CD4-positive, CD25-positive, alpha-beta regulatory T cell (primary cell): ENCODE measurements at places on chromosomes 2 and 18. TPM values are rescaled to one million over a fixed set of nuclear protein-coding genes. Genes with fewer than 3 reads are reported as not detected.

The CDH2 gene
- not detected for total RNA-seq

The TNS1 gene
- 0.49 TPM for total RNA-seq

The SELENOI gene
- total RNA-seq: 42.8 TPM

The B3GNT7 gene
- not detected for total RNA-seq

The LIMS4 gene
- total RNA-seq: not detected

The SULT1C4 gene
- total RNA-seq: 0.62 TPM

The PTPRM gene
- total RNA-seq: 3.6 TPM

The AQP12B gene
- total RNA-seq: not detected

DNA sequence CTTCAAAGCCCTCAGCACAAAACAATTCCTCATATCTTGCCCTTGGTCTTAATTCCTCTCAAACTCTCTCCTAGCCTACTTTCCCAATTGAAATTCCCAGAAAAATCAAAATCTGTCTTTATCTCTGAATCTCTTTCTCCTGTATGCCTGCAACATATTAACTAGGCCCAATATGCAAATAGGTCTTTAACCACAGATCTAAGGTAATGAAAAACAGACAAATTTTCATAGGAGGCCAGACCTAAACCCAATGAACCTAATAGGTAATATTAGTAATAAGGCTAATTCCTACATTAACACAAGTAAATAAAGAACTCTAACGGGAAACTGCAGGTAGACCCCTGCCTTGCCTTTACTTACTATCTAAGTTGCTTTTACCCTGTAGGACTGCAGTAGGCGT lies 41.4 kb downstream of the WDR33 start:
- no peak overlapping the region for H3K27ac ChIP-seq
- H3K4me1 ChIP-seq: no peaks in the 10 kb centered on the region

DNA sequence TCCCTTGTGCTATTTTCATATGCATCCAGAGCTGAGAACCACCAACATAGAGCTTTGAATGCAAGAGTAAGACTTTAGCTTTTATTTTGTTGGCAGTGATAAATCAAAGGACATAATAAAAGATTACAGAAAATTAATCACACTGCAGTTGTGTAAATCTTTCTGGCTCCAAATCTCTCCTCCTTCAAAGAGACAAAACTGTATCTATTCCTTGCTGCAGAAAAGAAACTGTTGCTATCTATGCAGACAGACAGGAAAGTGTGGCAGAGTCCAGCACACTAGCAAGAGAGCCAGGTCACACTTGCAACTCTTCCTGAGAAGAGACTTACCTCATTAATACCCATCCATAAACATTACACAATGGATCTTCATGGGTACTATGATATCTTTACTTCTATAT lies 57.5 kb downstream of the DTNB start:
- H3K36me3 ChIP-seq: peaks cover 8% of the 10 kb centered on the region
- H3K27ac ChIP-seq: no peak overlapping the region
- no peaks in the 10 kb centered on the region for H3K27me3 ChIP-seq
- H3K4me3 ChIP-seq: no peak overlapping the region

GRCh38 chr2:234747032-234747431 lies 204.8 kb upstream of the SH3BP4 start:
- no peak overlapping the region for H3K27ac ChIP-seq
- no peak overlapping the region for H3K4me3 ChIP-seq
- no peaks in the 10 kb centered on the region for H3K4me1 ChIP-seq
- H3K36me3 ChIP-seq: no peaks in the 10 kb centered on the region

DNA sequence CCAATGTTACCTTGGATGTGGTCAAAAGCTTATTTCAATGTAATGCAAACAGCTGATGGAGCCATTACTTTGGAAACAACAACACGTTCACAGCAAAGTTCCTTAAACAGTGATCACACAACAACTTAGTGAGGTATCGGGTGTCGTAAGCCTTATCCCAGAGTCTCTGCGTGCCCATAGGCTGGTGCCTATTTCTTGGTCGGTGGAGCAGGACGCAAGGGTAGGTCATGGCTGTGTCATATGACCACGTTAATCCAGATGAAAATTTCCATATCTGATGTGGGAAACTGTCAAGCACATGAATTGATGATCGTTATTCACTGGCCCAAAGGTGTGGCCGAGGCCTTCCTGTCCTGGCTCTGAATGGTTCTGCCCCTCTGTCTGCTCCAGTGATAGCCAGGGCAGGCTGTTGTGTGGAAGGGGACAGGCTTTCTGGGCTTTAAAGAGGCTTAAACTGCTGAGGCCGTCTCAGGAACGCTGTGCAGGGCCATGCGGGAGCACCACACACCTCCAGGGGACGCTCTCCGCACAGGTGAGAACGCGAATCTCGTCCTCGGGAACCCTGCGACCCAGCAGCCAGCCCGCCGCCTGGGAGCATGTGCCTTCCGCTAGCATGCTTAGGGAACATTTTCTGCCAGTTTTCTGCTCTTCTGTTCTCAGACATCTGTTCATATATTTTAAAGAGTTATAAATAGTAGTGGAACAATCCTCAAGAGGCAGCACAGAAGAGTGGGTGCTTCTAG lies 90.6 kb downstream of the KCTD1 start:
- no peaks in the 10 kb centered on the region for H3K36me3 ChIP-seq
- no peak overlapping the region for H3K4me3 ChIP-seq
- no peak overlapping the region for H3K27ac ChIP-seq
- no peaks in the 10 kb centered on the region for H3K27me3 ChIP-seq

DNA sequence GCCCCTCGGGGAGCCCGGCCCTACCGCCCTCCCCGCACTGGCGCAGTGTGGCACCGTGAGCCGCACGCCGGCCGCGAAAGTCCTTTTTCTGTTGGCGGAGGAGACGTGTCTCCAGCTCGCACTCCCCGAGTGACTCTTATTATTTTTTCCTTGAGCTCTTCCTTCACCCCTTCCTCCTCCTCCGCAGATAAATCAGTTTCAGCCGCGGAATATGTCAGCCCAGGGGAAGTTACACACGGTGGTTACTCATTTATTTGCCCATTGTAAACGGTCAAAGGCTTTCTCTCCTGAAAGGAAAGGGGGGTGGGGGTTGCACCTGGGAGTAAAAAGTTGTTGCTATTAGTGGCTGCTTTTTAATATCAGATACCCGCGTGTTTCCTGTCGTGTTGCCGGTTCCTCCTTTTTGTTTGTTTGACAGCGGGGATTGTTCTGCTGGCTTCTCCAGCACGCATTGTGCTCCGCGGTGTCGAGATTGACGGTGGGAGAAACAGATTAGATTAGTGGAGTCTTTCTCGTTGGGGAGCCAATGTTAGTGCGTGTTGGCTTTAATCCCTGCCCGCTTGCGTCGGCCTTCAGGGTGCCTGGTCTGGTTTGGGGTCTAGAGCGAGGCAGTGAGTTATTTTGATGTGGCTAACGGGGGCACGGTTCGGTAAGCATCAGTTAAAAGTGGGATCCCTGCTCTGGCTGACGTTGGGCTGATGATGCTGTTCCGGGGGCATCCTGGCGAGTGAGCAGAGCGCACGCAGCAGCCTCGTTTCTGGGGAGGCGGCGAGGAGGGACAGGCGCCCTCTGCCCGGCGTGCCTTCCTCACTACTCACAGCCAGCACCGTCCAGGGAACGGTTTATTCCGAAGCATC lies 1.6 kb downstream of the CRIM1 start:
- peaks cover 24% of the 10 kb centered on the region for H3K4me1 ChIP-seq
- no peaks in the 10 kb centered on the region for H3K36me3 ChIP-seq
- DNase-seq: no peak
- H3K27ac ChIP-seq: no peak overlapping the region

- H3K36me3 ChIP-seq: peaks cover 75% of the 10 kb centered on the region
- DNase-seq: no peak
- no peak overlapping the region for H3K27ac ChIP-seq
- H3K27me3 ChIP-seq: no peaks in the 10 kb centered on the region
- no peaks in the 10 kb centered on the region for H3K4me1 ChIP-seq
Measured at GRCh38 chr2:179953359-179953758, 53.7 kb downstream of the CWC22 start.

- H3K27ac ChIP-seq: no peak overlapping the region
- no peaks in the 10 kb centered on the region for H3K27me3 ChIP-seq
- no peak for DNase-seq
- H3K36me3 ChIP-seq: peaks cover 95% of the 10 kb centered on the region
- no peak overlapping the region for H3K4me3 ChIP-seq
Measured at GRCh38 chr18:35134190-35134730, 93.0 kb downstream of the MAPRE2 start.

- no peak overlapping the region for H3K27ac ChIP-seq
- DNase-seq: no peak
- H3K36me3 ChIP-seq: no peaks in the 10 kb centered on the region
- no peak overlapping the region for H3K4me3 ChIP-seq
Measured at GRCh38 chr2:111200333-111200881, 79.7 kb downstream of the BCL2L11 start.

DNA sequence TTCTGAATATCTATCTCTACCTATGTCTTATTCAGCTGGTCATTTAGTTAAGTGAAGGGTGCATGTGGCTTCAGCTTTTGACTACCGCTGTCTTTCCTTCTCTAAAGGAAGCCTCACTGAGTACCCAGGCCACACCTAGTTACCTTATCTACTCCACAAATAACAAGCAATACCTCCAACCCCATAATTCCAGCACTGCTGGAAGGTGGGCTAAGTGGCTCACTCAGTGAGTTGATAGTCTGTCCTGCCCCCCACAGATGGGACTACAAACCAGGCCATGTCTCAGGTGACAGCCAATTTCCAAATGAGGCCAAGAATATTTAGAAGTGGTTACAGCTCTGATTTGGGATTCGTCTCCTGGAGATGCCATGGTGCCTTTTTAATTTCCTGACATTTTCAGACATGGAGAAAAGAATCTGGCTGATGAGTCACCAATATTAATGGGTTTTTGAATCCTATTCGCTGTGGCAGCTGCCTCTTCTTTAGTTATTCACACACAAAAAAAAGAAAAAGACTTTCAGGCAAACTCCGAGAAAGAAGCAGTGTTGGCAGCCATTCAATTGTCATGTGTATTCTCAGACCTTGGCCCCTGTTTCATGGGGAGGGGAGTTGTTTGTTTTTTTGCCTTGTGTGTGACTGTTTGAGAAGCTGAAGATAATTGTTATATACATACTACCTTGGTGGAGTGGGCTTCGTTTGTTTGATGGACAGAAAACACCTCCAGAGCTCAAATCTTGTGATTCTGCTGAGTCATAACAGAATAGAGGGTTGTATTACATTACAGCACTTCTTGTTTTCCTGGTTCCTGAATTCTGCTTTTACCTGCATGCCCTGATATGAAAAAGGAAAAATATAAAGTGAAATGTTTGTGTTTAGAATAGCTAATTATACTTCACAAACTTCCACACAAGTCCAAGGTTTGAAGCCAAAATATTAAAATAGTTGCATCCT lies 64.2 kb downstream of the SCG2 start:
- H3K4me3 ChIP-seq: no peak overlapping the region
- no peaks in the 10 kb centered on the region for H3K27me3 ChIP-seq
- no peak overlapping the region for H3K27ac ChIP-seq
- H3K36me3 ChIP-seq: no peaks in the 10 kb centered on the region
- DNase-seq: no peak

DNA sequence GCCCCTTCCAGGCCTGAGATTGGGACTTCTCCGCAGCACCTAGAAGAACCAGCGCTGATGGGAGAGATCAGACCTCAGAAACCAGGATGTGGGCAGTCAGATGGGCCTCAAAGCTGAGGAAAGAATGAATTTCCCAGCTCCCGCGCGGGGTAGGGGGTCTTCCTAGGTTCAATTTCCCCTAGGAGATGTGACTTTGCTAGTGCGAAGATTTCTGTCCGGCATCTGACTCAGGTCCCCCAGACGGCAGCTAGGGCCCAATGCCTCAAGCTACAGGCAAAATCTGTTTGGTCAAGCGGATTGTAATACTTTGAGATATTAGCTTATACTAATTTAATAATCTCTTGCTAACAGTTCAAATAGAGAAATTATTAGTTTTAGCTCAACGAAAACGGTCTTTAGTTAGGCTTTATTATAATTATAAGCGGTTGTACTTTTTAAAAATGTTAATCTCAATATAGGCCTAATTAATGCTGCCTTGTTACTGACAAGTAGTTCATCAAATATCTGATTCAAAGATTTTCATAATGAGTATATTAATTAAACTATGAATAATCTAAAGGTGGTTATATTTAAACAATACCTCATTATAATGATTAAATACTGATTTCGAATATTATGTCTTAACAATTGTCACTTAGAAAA lies 5.8 kb downstream of the DLX1 start:
- H3K4me3 ChIP-seq: no peak overlapping the region
- peaks cover 45% of the 10 kb centered on the region for H3K4me1 ChIP-seq
- H3K27ac ChIP-seq: no peak overlapping the region

DNA sequence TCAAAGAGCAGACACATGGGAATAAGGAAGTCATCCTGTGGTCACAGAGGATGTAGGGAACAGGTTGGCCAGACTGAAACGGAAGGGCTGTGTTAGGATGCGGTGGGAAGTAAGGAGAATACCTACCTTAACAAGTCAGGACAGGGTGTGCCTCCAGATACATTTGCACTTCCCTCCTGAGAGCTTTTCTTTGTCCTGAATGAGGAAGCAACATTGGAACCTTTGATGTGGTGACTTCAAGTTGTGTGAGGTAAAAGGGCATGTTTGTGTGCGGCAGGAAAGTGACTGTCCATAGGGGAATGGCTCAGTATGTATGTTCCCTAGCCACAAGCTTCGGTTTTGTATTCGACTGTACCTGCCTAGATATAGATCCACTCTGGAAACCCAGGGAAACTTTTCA lies 24.9 kb upstream of the LRRTM1 start:
- H3K36me3 ChIP-seq: no peaks in the 10 kb centered on the region
- H3K4me1 ChIP-seq: no peaks in the 10 kb centered on the region
- no peaks in the 10 kb centered on the region for H3K27me3 ChIP-seq
- H3K27ac ChIP-seq: no peak overlapping the region

GRCh38 chr2:231527091-231527395 lies 3.2 kb downstream of the NMUR1 start:
- no peak for DNase-seq
- peaks cover 36% of the 10 kb centered on the region for H3K4me1 ChIP-seq
- peaks cover 2% of the 10 kb centered on the region for H3K27me3 ChIP-seq
- no peak overlapping the region for H3K4me3 ChIP-seq

DNA sequence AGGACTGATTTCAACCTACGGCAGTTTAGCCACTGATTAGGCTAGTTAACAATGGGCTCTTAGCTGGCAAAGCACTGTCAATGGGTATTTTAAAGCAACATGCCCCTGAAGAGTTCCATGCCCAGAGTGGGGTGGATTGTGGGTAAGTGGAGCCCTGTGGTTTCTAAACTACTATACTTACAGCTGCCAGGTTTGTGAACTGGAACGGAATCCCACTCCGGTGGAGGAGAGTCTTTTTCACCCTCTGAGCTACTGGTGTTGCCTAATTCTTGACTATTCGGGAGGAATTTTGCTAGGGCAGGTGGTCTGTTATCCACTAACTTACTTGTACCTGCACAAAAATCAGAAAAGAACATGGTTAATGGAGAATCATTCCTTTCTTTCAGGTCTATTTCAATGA lies 52.6 kb downstream of the ZAP70 start:
- no peak for DNase-seq
- H3K4me3 ChIP-seq: no peak overlapping the region
- H3K27me3 ChIP-seq: no peaks in the 10 kb centered on the region

- no peaks in the 10 kb centered on the region for H3K4me1 ChIP-seq
- H3K36me3 ChIP-seq: no peaks in the 10 kb centered on the region
- H3K27me3 ChIP-seq: no peaks in the 10 kb centered on the region
- H3K27ac ChIP-seq: no peak overlapping the region
- no peak for DNase-seq
Measured at GRCh38 chr2:20081841-20082240, 30.4 kb upstream of the LAPTM4A start.
